Activated CD8-positive, alpha-beta memory T cell treated with anti-CD3 and anti-CD28 coated beads for 4 hours (primary cell): ENCODE measurements at places on chromosomes 16 and 17.
A peak's percentile ranks its signal among the peaks of the same experiment; 100 is the strongest.

GRCh38 chr17:5096731-5097100 is 15.0 kb downstream of the ZNF232 start:
- DNase-seq, result no peak

GRCh38 chr16:35210681-35211433 is 1751.4 kb downstream of the TP53TG3F start:
- no peak for DNase-seq

DNA sequence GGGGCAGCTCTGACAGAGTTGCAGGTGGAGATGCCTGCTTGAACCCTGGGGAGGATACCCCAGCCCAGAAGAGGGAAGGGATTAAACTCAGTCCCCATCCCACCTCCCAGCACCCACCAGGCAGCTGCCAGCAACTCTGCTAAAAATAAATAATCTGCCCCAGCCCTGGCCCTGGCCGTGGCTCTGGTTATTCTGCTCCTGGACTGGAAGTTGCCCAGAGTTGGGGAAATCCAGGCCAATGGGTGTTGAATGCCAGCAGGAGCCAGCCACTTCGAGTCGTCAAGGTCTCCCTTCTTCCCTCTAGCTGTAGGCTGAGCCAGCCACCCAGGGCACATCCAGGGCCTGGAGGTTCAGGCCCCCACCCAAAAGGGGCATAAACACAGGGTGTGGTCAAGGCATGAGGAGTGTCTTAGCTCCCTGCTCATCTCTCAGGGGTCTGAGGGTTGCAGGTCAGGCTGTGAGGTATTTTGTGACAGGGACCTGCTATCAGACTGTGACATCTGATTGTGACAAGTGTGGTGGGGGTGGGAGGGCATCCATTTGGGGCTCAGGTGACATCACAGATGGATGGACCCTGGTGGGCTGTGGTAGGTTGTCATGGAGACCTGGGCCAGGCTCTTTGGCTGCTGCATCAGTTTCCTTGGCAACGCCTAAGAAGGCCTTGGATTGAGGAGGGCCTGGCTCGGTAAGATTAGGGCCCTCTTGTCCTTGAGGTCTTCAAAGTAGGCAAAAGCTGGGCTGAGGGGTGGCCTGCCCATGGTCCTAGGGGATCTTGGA is 1.0 kb upstream of the RRAD start:
- DNase-seq, result no peak

DNA sequence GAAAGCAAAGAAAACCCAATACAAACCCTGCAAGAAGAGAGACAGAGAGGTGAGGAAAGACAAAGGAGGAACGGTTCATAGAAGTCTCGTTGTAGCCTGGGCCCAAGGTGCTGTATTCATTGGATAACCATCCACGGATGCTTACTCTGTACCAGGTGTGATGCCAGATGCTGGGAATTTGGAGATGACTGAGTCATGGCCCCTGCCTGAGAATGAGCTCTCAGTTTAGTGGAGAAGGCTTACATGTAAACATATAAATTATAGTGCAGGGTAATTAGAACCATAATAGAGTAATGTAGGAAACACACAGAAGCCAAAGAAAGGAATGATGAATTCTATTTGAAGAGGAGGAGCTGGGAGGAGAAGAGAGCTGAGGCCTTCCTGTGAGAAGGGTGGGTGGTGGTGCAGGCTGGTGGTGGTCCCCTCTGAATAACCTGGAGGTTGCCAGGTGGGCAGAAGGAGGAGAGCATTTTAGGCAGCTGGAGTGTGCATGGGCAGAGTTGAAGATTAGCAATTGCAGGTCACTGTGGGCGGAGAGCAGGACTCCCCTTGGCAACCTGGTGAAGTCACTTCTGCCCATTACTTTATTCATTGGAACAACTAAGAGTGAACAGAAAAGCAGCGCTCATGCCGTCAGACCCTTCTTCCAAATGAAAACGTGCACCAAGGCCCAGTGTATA is 7.7 kb upstream of the ZG16 start:
- DNase-seq, result no peak

- DNase-seq, result no peak
These were observed 21.0 kb upstream of the FMNL1 start for GRCh38 chr17:45200701-45201100.

DNA sequence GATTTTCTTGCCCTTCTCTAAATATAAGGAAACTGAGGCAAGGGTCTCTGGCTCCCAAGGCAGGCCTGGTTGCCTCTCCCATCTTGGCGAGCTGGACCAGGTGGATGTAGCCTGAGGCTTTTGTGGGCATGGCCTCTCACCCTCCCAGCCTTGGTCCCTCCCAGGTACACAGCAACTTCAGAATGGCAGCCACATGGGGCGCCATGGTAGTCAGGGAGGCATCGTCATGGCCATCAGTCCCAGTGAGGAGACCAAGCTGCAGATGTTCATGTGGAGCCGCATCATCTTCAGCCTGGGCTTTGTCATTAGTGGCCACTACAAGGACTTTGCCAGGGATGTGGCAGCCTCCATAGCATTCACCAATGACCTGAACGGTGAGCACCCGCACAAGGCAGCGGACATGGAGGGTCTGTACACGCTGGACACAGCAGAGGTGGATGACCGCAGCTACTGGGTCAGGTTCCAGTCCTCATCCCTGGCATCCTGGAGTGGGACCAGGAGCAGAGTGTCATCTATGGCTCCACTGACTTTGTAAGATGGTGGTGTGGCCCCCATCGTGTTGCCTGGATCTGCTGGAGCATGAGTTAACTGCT is 165.8 kb upstream of the ZNF267 start:
- no peak for DNase-seq

DNA sequence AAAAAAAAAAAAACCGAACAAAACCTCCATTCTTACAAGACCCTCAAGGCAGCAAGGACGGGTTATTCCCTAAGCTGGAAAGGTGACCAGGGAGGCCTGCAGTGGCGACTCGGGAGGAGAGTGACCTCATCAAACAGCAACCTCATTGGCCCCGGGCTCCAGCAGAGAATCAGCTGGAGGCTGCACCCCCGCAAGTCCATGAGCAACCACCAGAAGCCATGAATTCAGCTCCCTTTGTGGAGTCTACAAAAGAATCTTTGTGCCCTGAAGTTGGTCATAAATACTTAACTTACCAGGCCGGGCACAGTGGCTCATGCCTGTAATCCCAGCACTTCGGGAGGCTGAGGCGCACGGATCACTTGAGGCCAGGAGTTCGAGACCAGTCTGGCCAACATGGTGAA is 80.9 kb upstream of the CREBBP start:
- DNase-seq, result no peak

GRCh38 chr16:85819771-85820170 is 20.3 kb downstream of the COX4I1 start:
- DNase-seq, result no peak

GRCh38 chr16:66036184-66036583 is 330.3 kb upstream of the CDH5 start:
- DNase-seq, result no peak

- DNase-seq, result no peak
These were observed 23.0 kb downstream of the NAGPA start for GRCh38 chr16:5010576-5011329.

- no peak for DNase-seq
These were observed 74.8 kb upstream of the MARCHF10 start for GRCh38 chr17:62882878-62883277.

DNA sequence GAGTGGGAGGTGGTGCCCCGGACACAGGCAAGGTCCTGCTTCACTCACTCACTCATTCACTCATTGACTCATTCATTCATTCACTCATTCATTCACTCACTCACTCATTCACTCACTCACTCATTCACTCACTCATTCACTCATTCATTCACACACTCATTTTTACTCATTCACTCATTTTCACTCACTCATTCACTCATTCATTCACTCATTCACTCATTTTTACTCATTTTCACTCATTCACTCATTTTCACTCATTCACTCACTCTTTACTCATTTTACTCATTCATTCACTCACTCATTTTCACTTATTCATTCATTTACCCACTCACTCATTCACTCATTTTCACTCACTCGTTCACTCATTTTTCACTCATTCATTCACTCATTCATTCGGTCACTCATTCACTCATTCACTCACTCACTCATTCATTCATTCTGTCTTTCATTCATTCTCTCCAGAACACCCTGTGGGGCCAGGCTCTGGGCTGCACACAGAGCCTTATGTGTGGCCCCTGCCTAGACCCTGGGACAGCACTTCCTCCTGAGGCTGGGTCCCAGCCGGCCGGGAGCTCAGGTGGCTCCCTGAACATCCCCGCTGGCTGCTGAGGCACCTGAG is 9.2 kb downstream of the RPUSD1 start:
- DNase-seq, result no peak

- no peak for DNase-seq
These were observed 250.7 kb downstream of the NTN1 start for GRCh38 chr17:9271989-9272388.

DNA sequence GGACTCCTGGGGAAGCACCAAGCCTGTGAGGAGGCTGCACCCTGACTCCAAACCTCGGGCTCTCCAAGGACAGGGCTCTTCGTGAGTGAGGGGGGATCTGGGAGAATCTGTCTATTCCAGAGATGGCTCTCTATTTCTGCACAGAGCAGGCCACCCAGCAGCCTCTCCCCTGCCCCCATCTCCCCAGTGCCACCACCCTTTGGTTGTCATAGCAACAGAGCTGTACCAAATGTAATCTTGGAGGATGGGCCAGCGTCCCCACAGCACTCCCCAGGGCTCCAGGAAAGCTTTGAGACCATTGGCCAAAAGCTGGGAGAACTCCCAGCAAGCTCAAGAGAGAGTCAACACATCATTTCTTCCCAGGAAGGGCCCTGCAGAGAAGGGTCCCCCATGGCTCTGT is 49.3 kb downstream of the ABCC12 start:
- no peak for DNase-seq

DNA sequence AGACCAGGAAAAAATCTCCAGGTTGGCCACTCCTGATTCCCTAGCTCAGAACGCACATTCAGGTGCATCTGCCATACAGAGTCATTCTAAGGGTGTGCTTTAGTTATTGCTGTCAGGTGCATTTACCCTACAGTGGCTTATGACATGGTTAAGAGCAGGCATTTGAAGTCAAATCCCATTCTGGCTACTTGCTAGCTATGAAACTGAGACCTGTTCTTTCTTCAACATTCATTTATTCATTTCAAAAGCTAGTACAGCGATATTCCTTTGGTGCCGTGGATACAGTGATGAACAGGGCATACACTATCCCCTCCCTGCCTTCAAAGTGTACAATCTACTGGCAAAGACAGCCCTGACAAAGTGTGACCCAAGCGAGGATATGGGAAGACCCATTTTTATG is 508.3 kb downstream of the NPIPA7 start:
- no peak for DNase-seq

GRCh38 chr17:31527606-31528005 is 136.1 kb downstream of the RAB11FIP4 start:
- no peak for DNase-seq

DNA sequence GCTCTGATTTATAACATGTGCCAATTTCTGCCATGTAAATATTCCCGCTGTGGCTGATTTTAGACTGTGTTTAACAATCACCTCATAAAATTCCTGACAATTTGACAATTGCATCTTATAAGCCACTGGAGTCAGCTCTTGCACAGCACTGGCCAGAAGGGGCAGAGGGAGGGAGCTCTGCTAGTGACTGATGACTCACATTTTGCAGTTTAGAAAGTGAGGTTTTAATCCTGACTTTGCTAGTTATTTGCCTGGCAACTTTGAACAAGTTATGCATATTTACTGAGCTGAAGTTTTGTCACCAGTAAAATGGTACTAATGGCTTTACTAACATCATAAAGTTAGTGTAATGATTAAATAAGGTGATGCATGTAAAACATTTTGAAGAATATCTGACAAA is 452.3 kb downstream of the CNTNAP4 start:
- DNase-seq, result no peak

DNA sequence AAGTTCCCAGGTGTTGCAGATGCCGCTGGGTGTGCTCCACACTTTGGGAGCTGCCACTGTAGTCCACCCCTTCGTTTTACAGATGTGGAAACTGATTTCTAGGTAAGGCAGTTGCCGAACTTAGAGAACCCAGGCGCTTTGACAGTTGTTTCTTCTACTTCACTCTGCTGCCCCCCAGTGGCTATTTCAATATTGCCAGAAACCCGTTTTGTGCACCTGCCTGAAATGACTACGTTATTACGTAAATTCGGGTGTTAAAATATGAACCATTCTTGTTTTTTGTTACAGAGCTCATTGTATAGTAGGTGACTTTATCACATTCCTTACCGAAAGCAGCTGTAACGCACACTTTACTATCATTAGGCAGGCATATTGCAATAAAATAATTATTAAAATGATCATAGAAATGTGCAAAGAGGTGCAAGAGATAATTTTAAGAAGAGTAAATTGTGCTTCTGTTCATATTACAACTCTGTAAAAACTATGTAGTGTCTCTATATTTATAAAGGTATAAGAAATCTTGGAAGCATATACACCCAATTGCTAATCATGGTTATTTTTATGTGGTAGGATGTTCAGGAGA is 44.9 kb downstream of the OTOA start:
- DNase-seq, result peak; percentile 71

GRCh38 chr17:21034340-21035235 is 8.2 kb downstream of the USP22 start:
- DNase-seq, result peak; percentile 13

- no peak for DNase-seq
These were observed 5.3 kb upstream of the RPL27 start for GRCh38 chr17:42992872-42993271.

- DNase-seq, result no peak
These were observed 90.9 kb downstream of the GAS7 start for GRCh38 chr17:10107316-10108165.

DNA sequence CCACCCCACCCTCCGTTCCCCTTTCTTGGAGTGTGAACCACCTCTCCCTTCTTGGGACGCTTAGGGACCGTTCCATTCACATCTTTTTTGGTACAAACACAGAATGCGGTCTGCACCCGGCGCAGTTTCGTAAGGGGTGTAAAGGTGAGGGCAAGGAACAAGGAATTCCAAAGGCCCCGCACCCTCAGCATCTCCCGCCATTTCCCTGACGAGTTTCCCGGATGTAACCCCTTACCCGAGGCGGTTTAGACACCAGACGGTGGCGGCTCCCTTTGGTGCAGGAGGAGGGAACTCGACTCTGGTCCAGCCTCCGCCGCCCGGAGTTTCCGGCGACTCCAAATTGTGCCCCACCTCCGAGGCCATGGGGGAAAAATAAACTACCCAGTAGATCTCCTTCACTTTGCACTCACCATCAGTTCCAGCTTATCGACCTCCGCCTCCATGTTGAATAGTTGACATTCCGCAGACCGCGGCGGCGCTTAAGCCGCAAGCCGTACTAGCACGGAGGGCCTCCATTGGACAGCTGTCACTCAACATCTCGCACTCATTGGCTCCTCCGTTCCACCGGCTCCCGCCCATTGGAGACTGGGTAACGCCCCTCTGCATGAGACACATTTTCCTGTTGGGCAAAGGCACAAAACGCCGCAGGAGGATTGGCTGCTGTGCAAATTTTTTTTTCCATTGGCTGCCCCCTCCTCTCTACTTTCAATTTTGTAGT is at the start of gene SKA2:
TSS of gene SKA2 (minus strand) at position 466 of the 718 bp plus-strand sequence. CDS start at position 443, 23 bp downstream.
- DNase-seq, result peak; percentile 96

- DNase-seq, result no peak
These were observed 17.1 kb downstream of the JUP start for GRCh38 chr17:41769346-41769862.
